ENCODE measurements at places on chromosomes 1 and 21. TPM values are rescaled to one million over a fixed set of nuclear protein-coding genes. Genes with fewer than 3 reads are reported as not detected.
A peak's percentile ranks its signal among the peaks of the same experiment; 100 is the strongest.

DNA sequence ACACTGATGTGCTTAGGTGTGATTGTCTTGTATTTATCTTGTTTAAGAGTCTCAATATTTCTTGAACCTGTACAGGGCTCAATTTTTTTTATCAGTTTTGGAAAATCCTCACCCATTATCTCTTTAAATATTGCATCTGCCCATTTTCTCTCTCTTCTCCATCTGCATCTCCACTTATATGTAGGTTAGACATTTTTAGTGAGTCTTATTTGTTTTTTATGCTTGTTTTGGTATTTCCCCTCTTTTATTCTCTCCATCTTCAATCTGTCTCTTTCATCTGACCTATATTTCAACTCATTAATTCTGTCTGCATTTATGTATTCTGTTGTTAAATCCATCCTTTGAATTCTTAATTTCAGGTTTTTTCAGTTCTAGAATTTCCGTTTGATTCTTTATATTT is 32.9 kb upstream of the SHCBP1L start:
- no peak for DNase-seq

- no peak for DNase-seq
These were observed 206.5 kb downstream of the TNR start for GRCh38 chr1:175536921-175537320.

DNA sequence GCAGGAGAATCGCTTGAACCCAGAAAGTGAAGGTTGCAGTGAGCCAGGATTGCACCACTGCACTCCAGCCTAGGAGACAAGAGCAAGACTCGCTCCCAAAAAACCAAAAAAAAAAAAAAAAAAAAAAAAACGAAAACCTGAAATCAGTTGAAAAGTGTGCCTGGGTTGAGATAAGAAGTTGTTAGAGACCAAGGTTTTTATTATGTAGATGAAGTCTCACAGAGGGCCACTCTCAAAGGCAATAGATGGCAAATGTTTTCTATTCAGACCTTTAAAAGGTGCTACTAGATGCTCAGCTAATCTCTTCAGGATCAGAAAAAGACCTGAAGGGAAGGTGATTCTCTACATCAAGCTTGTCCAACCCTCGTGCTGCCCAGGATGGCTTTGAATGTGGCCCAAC is 17.6 kb downstream of the CAPN2 start:
- DNase-seq: no peak

- no peak for DNase-seq
These were observed 812.8 kb upstream of the BRINP3 start for GRCh38 chr1:191290441-191290840.

GRCh38 chr1:229751610-229752009 is 125.6 kb downstream of the URB2 start:
- no peak for DNase-seq

DNA sequence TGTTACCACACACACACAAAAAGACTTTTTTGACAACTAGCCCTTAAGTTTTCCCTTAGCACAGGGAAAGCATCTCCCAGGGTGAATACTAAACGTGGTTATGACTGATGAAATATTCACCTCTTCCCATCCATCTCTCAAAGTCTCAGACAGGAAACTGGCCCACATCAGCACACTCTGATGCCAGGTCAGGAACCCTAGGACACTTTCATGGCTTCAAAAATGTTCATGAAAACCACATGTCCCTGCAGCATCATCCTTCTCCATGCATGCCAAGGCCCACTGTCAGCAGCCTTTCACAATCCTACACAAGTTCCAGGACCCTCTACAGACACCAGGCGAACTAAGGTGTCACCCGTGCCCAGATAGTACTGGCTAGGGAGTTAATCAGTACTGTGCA is 68.7 kb downstream of the DNTTIP2 start:
- DNase-seq: no peak

GRCh38 chr1:178025613-178026356 is 55.9 kb upstream of the SEC16B start:
- DNase-seq: no peak

- DNase-seq: peak; percentile 93
These were observed 16.6 kb downstream of the STX12 start for GRCh38 chr1:27789540-27790041.

DNA sequence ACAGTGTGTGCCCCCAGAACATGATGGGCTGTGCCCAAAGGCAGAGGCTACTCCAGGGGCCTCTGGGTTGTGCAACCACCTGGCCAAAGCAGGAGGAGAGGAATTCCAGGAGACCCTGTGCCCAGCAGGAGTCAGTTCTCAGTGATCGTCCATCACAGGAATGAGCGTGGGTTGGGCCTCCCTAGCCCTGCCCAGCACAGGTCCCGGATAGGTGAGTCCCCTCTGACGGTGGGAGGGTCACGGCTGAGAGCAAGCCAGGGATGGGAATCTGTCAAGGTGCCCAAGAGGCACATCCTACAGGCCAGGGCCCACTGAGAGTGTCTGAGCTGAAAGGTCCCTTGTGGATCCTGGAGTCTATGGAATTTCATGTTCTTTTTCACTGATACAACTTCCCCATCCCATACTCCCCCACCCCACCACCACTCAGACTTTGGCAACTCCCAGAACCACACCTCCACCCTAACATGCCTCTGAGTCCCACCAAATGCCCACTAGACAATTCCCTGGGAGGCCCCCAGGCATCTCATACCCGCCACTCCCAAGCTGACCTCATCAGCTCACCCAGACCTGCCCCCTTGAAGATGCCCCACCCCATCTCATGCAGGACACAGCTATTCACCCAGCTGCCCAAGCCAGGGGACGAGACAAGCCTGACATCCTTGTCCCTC is 3.1 kb downstream of the GJB4 start:
- no peak for DNase-seq

DNA sequence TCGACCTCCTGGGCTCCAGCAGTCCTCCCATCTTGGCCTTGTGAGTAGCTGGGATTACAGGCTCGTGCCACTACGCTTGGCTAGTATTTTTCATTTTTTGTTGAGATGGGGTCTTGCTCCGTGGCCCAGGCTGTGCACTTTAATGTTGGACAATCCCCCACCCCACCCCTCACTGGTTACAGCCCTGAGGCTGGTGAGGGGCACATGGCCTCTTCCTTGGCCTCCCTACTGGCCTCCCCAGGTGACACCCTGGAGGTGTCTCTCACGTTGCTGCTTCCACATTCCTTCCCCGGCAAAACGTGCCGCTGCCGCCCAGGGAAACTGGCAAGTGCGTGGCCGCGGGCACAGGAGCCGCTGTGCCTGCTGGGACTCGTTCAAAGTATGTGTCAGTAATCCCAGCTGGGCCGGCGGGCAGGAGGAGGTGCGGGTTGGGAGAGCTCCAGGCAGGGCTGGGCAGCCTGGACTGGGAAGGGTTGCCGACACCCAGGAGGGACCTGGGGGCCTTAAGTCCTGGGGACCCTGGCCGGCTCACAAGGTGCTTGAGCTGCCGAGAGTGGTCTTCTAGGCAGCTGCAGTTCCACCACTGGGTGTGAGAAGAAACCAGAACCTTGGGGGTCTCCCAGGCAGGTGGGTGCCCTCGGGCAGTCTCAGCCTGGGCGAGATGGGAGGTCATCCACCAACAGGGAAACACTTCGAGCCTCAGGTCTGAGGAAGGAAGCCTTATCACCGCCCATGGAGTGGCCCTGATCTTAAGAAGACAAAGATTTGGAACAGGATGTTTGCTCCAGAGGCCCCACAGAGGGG is 6.5 kb downstream of the WNT3A start:
- no peak for DNase-seq

SPRR2F gene
- total RNA-seq: not detected

STUM gene
- total RNA-seq: not detected

EVA1C gene
- 23.6 TPM for total RNA-seq

PRAMEF27 gene
- total RNA-seq: not detected

OR2L2 gene
- total RNA-seq: not detected

All from pulmonary artery endothelial cell (primary cell).